HuH-7.5 (cell line): ENCODE measurements at places on chromosomes 1 and 21.

GRCh38 chr1:201877877-201878401 lies 10.8 kb upstream of the SHISA4 start:
- no peak for DNase-seq

- DNase-seq, result no peak
Observed at GRCh38 chr21:29939104-29939923, 482 bp downstream of the GRIK1 start.

DNA sequence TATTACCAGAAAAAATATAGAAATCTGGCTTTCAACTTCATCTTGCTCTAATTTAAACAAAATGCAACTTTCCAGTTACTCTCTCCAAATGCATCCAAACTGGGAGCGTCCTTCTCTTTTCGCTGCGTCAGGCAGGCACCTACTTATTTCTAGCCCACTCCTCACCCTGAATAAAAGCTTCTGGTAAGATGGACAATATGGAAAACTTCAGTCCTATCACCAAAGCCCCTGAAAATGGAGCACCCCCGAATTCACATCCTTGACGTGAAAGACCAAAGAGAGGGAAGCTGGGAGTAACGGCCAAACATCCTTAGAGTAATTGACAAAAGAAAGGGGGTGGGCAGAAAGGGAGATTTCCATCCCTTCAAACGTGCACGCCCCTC lies 5.5 kb upstream of the PROX1 start:
- no peak for DNase-seq

GRCh38 chr21:45163413-45164123 lies 89.2 kb downstream of the ADARB1 start:
- no peak for DNase-seq
